Immature natural killer cell (primary cell): ENCODE measurements at places on chromosomes 12 and 14. TPM values are rescaled to one million over a fixed set of nuclear protein-coding genes. Genes with fewer than 3 reads are reported as not detected.

DNA sequence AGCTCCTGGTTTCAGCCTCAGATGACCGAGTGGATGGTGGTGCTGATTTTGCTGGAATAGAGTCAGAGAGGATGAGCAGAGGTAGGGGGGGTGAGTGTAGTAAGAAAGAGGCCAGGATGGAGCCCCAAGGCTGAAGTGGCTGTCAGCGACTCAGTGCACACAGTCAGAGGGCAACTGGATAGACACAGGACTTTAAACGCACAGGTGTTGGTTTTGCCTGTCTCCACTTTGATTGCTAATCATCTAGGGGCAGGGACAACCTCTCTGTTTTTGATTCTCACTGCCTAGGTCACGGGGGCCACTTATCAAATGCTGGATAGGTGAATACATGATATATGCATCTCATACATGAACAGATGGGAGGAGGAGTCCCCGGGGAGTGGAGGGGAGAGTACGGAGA lies 99.5 kb downstream of the EGLN3 start:
- H3K27me3 ChIP-seq: no peaks in the 10 kb centered on the region
- H3K36me3 ChIP-seq: no peaks in the 10 kb centered on the region
- no peak for DNase-seq
- H3K4me1 ChIP-seq: no peaks in the 10 kb centered on the region
- H3K4me3 ChIP-seq: no peak overlapping the region

DNA sequence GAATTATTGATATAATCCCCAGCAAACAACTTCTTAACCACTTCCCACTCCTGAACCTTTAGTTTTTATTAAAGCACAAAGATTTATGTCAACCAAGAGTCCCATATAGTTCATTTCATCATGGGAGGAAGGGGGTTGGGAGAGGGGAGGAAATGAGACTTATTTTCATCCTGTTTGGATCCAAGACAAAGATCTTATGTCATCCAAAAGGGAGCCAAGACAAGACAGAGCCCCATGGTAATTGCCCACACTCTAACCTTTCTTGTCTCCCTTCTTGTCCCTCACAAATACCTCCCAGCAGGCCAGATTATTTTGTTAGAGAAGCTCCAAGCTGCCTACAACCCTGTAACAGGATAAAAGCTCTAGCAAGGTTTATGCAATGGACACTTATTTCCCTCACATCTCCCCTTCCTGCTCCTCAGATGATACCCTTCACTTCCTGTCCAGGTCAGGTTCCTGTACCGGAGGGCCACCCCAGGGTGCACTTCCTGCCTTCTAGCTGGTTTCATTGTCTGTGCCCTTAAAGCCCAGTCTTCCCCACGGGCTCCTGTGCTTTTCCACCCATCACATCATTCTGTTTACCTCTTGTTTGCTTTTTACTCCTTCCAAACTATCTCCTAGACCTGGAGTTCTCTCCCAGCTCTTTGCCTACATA lies 123.7 kb upstream of the MDM1 start:
- H3K36me3 ChIP-seq: no peaks in the 10 kb centered on the region
- H3K27me3 ChIP-seq: no peaks in the 10 kb centered on the region
- H3K27ac ChIP-seq: peak overlapping the region; percentile 90
- no peak for DNase-seq
- H3K4me1 ChIP-seq: peaks cover 91% of the 10 kb centered on the region
- H3K4me3 ChIP-seq: peak overlapping the region; percentile 70

DNA sequence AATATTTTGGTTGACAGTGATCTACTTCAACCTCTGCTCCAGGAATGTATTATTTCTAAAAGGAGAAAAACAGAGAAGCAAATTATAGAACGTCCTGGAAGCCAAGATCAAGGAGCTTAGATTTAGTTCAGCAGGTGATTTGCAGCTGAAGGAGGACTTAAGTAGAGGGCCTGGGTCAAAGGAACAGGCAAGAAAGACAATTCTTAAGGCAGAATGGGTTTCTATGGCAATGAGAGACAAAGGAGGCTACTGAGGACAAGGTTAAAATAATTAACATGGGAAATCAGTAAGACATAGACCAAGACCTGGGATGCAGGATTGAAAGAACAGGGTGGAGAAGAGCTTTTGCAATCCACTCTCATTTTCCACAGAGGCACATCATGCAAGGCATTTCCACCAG lies 2.4 kb upstream of the SNW1 start:
- H3K4me3 ChIP-seq: no peak overlapping the region
- DNase-seq: no peak
- H3K27me3 ChIP-seq: no peaks in the 10 kb centered on the region
- peaks cover 4% of the 10 kb centered on the region for H3K36me3 ChIP-seq
- peaks cover 29% of the 10 kb centered on the region for H3K4me1 ChIP-seq
- no peak overlapping the region for H3K27ac ChIP-seq

DNA sequence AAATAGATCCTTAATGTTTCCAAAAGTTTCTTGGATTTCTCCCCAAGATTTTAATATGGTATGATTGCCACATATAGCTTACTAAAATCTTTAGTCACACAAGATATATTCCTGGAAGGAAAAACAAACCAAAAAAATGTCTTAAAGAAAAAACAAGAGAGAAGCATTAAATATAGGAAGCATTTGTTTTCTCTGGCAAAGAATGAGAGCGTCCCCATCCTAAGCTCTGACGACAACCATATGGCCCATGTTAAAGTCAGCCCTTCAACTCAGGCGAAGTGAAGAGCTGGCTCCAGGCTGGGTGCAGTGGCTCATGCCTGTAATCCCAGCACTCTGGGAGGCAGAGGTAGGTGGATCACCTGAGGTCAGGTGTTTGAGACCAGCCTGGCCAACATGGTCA lies 35.6 kb downstream of the GCH1 start:
- H3K27me3 ChIP-seq: peaks cover 1% of the 10 kb centered on the region
- H3K4me3 ChIP-seq: no peak overlapping the region
- peaks cover 45% of the 10 kb centered on the region for H3K4me1 ChIP-seq
- H3K36me3 ChIP-seq: peaks cover 11% of the 10 kb centered on the region

- no peak overlapping the region for H3K4me3 ChIP-seq
- no peak overlapping the region for H3K27ac ChIP-seq
- peaks cover 8% of the 10 kb centered on the region for H3K4me1 ChIP-seq
These were observed 485.7 kb downstream of the ZFP36L1 start for GRCh38 chr14:68306934-68307789.

GRCh38 chr14:96509457-96510090 lies 7.4 kb downstream of the PAPOLA start:
- H3K4me3 ChIP-seq: no peak overlapping the region
- H3K27me3 ChIP-seq: no peaks in the 10 kb centered on the region
- no peak overlapping the region for H3K27ac ChIP-seq
- peaks cover 83% of the 10 kb centered on the region for H3K4me1 ChIP-seq

DNA sequence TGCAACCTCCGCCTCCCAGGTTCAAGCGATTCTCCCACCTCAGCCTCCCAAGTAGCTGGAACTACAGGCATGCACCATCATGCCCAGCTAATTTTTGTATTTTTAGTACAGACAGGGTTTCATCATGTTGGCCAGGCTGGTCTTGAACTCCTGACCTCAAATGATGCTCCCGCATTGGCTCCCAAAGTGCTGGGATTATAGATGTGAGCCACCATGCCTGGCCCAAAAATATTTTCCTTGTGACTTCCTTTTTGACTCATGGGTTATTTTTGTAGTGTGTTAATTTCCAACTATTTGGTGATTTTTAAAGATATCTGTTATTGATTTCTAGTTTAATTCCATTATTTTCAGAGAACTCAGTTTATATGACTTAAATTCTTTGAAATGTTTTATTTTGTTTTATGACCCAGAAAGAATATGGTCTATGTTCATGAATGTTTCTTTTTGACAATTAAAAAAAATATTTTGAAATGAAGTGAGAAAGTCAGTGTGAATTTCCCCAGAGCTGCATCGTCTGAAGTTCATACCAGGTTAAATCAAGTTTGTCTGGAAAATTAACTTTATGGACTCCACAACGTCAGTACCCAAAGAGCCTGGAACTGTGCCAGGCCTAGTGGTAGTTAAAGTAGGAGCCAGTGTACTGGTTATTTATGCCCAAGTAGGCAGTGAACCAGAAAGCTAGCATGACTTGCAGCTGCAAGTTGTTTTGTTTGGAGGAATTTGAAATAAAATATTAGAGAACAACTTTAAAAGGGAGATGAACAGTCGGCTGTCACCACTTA lies 2.8 kb upstream of the CDKL1 start:
- peaks cover 15% of the 10 kb centered on the region for H3K4me1 ChIP-seq
- H3K4me3 ChIP-seq: no peak overlapping the region
- peaks cover 8% of the 10 kb centered on the region for H3K27me3 ChIP-seq
- H3K36me3 ChIP-seq: peaks cover 4% of the 10 kb centered on the region
- DNase-seq: no peak

DNA sequence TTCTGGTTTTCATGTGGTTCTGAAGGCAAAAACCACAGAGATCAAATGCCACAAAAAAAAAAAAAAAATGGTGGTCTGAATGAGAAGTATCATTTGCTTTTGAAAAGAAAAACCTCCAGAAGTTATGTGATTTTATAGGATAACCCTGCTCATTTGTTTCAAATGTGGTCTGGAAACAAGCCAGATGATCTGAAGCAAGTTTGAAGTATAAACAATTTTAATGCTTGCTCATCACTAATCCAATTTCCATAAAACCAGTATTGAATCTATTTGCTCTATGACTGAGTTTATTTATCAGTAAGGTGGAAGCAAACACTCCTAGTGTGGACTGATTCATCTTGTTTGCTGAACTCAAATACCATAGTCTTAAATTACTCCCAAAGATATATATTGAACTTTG lies 407.3 kb upstream of the FLRT2 start:
- no peaks in the 10 kb centered on the region for H3K4me1 ChIP-seq
- H3K4me3 ChIP-seq: no peak overlapping the region
- DNase-seq: no peak
- no peaks in the 10 kb centered on the region for H3K36me3 ChIP-seq
- H3K27ac ChIP-seq: no peak overlapping the region

GRCh38 chr14:88695870-88696269 lies 96.9 kb downstream of the EML5 start:
- H3K4me3 ChIP-seq: no peak overlapping the region
- H3K27ac ChIP-seq: no peak overlapping the region
- H3K4me1 ChIP-seq: no peaks in the 10 kb centered on the region
- H3K36me3 ChIP-seq: peaks cover 3% of the 10 kb centered on the region
- H3K27me3 ChIP-seq: no peaks in the 10 kb centered on the region

Gene PTPRB
- polyA plus RNA-seq: 1.5 TPM

GRCh38 chr14:50008974-50009373 lies 107.4 kb downstream of the VCPKMT start:
- H3K36me3 ChIP-seq: peaks cover 13% of the 10 kb centered on the region
- H3K4me1 ChIP-seq: peaks cover 12% of the 10 kb centered on the region

- peaks cover 27% of the 10 kb centered on the region for H3K4me1 ChIP-seq
- H3K36me3 ChIP-seq: peaks cover 19% of the 10 kb centered on the region
- no peak overlapping the region for H3K27ac ChIP-seq
- no peak overlapping the region for H3K4me3 ChIP-seq
- H3K27me3 ChIP-seq: peaks cover 2% of the 10 kb centered on the region
- DNase-seq: no peak
These were observed 69.7 kb downstream of the WDR20 start for GRCh38 chr14:102209224-102209966.

Gene GRIP1
- polyA plus RNA-seq: 1.7 TPM

DNA sequence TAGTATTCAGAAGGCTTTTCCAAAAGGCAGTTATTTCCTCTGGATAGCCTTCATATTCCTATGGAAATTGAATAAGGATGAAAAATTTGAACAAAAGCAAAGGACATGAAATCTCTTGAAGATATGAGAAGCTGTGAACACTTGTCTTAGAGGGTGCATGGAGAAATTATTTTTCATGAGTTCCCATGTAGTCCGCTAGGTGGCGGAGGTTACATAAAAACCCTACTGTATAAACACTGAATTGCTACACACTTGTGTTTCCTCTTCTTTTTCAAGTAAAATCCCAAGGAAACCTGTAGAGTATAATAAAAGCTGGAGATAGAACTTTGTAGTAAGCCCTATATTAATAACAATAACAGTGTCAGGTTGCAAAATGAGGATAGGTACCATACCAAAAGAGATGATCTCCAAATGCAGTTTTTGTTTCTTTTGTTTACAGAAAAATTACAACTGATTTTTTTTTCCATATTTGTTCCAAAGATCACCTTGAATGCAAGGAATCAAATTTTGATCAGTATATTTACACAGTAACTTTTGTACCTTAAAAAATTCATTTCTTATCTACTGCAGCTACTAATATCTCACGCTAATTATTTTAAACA lies 37.8 kb upstream of the OR4E1 start:
- H3K4me1 ChIP-seq: no peaks in the 10 kb centered on the region
- H3K4me3 ChIP-seq: no peak overlapping the region
- DNase-seq: no peak

Gene TAS2R42
- not detected for polyA plus RNA-seq

DNA sequence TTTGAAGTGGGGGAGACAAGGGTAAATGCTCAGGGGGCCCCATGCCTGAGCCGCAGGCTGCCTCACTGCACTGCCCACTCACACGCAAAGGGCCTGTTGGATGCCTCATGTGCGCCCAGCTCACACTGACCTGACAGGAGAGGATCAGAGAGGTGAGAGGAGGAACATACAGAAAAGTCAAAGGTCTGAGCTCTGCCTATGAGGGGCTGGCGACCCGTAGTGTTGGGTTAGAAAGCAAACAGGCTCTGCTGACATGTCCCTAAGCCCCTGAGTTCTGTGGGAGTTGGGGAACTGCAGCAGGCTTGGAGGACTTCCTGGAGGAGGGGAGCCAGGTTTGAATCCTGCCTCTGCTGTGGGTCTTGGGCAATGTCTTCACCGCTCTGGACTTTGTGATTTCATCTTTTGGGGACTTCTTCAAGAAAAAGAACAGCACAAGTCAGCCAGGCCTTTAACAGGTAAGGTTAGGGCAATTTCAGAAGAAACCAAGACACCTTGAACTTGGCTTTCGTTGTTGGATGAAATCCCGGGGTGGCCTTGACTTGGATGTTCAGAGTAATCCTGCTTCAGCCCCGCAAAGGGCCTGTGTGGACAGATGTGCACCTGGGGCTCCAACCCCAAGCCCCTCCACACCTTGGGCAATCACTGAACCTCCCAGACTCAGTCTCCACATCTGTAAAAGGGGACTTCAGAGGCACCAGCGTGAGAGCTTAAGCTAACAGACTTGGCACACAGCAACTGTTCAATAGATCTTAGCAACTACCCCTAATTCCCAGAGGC lies 116.8 kb downstream of the SCARB1 start:
- H3K4me1 ChIP-seq: peaks cover 8% of the 10 kb centered on the region
- H3K36me3 ChIP-seq: no peaks in the 10 kb centered on the region
- no peak overlapping the region for H3K4me3 ChIP-seq
- H3K27ac ChIP-seq: no peak overlapping the region
- no peak for DNase-seq
- H3K27me3 ChIP-seq: peaks cover 11% of the 10 kb centered on the region

DNA sequence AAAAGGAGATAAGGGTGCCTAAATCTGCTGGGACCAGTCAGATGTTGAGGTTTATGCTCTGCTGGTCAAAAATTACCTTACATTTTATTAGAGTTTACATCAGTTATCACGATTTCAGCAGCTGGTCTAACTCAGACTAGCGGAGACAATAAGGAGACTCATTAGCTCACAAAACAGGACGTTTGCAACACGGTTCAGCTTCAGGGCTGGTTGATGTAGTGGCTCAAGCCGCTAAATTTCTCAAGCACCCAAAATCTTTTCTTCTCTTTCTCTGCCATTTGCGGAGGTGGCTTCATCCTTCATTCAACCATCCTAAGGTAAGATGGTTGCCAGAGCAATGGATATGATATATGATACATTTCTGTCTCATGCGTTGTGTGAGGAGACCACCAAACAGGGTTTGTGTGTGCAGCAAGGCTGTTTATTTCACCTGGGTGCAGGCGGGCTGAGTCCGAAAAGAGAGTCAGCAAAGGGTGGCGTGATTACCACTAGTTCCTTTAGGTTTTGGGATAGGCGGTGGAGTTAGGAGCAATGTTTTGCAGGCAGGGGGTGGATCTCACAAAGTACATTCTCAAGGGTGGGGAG lies 30.3 kb upstream of the CLIP1 start:
- peaks cover 7% of the 10 kb centered on the region for H3K27me3 ChIP-seq
- peak overlapping the region; percentile 96 for H3K27ac ChIP-seq
- no peak for DNase-seq
